ENCODE measurements at places on chromosomes 3 and 15.

DNA sequence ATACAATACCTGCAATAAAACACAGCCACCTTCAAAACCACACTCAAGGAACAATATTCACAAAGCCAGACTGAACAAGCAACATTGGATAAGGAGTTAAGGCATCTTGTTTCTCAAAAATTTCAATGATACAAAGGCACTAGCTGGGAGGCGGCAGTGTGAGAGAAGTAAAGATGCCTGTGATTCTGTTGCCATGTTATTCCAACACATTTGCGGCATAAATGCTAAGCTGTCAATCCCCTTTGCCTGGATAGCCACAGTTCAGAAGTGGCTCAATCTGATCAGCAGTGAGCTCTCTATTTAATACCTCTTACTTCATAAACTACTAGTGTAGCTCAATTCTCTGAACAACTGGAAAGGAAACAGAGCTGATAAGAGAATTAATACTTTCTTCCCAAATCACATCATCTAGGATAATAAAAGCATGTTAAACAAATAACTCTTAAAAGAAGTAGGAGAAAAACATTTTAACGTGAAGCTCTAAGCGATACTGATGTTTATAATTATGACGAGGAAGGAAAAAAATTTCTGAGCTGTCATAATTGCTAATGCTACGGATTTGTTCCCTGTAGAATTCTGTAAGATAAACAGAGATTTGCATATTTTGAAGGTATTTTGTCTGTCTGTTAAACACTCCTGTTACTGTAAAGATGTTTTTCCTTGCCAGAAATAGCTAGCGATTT, 358.4 kb downstream of the FOXP1 start:
- no peak for DNase-seq

DNA sequence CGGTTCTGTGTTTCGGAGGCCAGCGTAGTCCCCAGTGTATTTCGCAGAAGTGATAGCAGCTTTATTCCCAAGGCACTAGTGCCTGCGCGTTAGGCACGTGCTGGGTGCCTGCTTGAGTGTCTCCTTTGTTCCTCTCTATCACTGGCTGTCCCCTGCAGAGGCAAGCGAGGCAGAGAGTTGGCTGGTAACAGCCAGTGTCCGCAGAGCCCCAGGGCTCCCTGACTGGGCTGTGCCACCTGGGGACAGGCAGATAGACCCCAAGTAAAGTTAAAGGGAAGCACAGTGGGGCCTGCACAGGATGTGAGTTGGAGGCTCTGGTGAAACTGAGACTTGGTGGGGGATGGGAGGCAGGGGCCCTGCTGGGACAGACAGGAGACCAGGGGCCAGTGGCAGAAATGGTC, 50.7 kb downstream of the APBA2 start:
- no peak for DNase-seq

DNA sequence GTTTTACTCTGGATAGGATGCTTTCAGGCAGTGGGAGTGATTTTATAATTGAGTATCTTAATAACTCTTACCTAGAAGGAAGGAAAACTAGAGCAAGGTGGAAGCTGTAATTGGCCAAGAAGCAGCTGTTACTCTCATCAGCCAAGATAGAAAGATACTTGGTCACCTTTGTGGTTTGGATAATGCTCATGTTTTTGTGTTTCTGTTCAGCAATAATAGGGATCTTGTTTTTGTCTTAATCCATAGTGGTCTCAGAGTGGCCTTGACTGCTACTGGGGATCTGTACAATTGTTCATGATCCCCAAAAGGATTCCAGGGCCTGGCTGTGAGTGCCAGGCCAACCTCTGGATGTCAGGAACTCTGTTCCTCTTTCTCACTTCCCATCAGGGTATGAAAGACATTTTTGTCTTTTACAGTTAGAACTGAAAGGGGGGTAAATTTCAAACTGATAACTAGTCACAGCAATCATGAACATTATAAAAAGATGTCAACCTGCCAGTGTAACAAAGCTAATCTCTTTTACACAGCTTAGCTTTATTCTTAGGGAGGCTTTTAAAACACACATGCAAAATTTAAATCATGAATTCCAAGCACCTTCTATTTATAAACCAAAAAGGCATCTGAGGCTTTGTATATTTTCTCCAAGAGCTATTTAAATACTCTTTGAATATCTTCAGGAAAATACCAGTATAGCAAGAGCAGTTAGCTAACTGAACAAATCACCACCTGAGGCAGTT, 6.0 kb downstream of the UBL7 start:
- no peak for DNase-seq

- DNase-seq: no peak
These were observed 63.1 kb downstream of the VGLL4 start for GRCh38 chr3:11580645-11581044.

- no peak for DNase-seq
These were observed 35.8 kb downstream of the ST8SIA2 start for GRCh38 chr15:92429378-92430068.

- peak; percentile 85 for DNase-seq
These were observed 108.8 kb downstream of the KLF13 start for GRCh38 chr15:31435261-31435911.
